ENCODE measurements at places on chromosomes 4 and X. TPM values are rescaled to one million over a fixed set of nuclear protein-coding genes. Genes with fewer than 3 reads are reported as not detected.

The FBXO8 gene
- 35.4 TPM for total RNA-seq

The AMBN gene
- total RNA-seq = not detected

The SHROOM3 gene
- total RNA-seq = 158 TPM

The P2RY8 gene
- 2.0 TPM for total RNA-seq

The MTNR1A gene
- 4.9 TPM for total RNA-seq

The MAGEA10 gene
- not detected for total RNA-seq

The RAB9B gene
- 8.0 TPM for total RNA-seq

The RPS6KA6 gene
- total RNA-seq = 9.7 TPM

The VCX3B gene
- total RNA-seq = not detected

The TCEAL6 gene
- total RNA-seq = not detected

The CFAP299 gene
- not detected for total RNA-seq

The BEX3 gene
- total RNA-seq = 35.6 TPM

The KCND1 gene
- 1.6 TPM for total RNA-seq

Data from mucosa of descending colon (tissue), 3 donors.